Activated T-cell treated with anti-CD3 and anti-CD28 coated beads for 24 hours (primary cell): ENCODE measurements at places on chromosomes 2 and 18.

GRCh38 chr2:230441227-230441897 lies 25.4 kb downstream of the SP100 start:
- DNase-seq = peak; percentile 23

GRCh38 chr2:12048550-12048949 lies 302.1 kb downstream of the LPIN1 start:
- no peak for DNase-seq

- peak; percentile 47 for DNase-seq
Observed at GRCh38 chr2:181953881-181954537, 31.6 kb upstream of the PPP1R1C start.

GRCh38 chr18:70448588-70448987 lies 159.7 kb downstream of the SOCS6 start:
- DNase-seq = no peak

DNA sequence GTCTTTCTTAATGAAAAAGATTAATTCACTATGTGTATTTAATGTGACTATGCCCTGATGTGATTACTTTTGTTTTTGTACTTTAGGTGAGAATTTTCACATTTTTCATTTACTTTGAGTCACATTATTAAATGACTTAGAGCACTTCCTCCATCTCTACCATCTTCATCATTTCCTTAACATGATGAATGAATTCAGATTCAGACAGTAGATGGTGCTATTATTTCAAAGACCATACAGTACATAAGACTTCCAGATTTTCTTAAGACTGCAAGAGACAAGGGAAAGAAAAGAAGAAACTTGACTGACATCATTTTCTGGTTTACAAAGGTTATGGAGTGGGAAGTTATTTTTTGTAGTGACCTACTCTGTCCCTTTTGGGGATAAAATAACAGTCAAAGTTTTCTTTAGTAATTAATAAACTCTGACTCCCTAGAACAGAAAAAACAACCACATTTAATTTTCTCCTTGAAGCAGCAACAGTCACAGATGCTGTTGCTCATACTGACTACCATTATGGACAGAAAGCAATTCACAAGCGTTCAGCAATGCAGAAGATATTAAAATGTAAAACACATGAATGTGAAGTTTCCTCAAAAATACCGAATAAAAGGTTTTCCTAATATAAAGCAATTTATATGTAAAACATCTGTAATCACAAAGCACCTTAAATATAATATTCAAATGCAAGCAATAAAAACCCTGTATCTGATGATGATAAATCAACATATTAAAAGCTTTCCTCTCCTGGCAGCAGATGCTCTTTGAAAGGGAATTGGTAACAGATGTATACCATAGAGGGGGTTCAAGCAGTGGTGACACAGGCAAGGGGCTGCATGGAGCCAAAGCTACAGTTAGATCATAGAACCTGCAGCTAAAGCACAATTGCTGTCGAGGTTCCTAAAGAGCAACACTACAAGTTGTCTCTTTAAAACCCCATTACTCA lies 1010.9 kb upstream of the NXPH2 start:
- DNase-seq = no peak

DNA sequence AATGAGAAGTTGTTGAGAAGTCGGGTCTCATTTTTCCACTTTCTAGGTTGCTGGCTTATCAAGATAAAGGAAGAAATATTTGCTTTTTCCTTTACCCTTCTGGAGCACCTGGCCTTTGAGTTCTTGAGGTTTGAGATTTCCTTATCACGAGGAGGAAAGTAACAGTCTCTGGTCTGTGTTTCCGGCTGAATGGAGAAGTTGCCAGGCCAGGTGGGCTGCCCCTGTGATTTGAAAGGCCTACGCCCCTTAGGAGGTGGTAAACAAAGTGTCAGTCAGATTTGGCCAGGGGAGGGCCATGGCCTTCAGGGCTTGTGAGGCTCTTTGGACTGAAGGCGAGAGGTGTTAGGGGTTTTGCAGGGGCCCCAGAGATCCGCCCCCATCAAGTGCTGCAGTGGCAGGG lies 156.7 kb upstream of the HAAO start:
- no peak for DNase-seq

DNA sequence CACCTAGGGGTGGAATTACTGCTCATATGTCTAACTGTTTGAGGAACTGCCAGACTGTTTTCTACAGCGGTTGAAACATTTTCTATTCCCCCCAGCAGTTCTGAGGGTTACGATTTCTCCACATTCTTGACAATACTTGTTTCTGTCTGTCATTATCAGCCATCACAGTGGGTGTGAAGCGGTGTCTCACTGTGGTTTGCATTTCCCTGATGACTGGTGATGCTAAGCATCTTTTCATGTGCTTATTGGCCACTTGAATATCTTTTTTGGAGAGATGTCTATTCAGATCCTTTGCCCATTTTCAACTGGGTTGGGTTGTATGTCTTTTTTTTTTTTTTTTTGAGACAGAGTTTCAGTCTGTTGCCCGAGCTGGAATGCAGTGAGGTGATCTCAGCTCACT lies 63.0 kb downstream of the ADNP2 start:
- no peak for DNase-seq

GRCh38 chr2:75311993-75312392 lies 112.7 kb upstream of the TACR1 start:
- no peak for DNase-seq

GRCh38 chr18:46856973-46857372 lies 60.3 kb downstream of the PIAS2 start:
- no peak for DNase-seq

DNA sequence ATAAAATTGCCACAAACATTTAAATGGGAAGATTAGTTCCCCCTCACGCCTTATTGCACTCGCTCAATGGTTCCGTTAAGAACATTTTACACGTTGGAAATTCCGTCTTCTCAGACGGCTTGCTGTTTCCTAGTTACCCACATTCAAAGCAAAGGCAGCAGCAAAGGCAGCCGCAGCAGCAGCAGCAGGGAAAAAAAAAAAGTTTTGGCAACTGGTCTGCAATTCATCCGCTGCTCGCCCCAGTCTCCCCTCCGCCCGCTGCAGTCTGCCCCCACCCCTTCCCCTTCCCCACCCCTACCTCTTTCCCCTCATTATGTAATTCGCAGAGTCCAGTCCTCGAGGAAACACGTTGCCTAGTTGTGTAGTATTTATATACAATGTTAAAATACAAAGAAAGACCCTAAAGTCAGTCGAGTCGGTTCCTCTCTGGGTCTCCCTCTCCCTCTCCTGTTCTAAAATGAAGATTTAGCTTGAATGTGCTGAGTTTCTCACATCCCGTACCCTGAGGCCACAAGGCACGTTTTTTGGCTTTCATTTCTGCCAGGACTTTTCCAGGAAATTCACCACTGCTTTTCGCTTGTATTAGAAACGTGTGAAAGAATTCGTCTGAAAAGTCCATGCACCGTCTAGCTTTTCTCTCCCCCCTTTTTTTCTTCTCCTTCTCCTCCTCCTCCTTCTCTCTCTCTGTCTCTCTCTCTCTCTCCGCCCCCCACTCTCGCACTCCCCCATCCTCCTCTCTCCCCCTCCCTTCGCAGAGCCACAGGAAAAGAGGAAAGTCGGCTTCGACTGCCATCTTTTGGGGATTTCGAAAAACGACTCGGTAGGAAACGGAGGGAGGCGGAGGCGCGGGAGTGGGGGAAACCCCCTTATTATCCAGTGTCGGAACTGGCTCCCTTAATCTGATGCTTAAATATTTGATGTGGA lies 140.0 kb downstream of the MEIS1 start:
- no peak for DNase-seq

DNA sequence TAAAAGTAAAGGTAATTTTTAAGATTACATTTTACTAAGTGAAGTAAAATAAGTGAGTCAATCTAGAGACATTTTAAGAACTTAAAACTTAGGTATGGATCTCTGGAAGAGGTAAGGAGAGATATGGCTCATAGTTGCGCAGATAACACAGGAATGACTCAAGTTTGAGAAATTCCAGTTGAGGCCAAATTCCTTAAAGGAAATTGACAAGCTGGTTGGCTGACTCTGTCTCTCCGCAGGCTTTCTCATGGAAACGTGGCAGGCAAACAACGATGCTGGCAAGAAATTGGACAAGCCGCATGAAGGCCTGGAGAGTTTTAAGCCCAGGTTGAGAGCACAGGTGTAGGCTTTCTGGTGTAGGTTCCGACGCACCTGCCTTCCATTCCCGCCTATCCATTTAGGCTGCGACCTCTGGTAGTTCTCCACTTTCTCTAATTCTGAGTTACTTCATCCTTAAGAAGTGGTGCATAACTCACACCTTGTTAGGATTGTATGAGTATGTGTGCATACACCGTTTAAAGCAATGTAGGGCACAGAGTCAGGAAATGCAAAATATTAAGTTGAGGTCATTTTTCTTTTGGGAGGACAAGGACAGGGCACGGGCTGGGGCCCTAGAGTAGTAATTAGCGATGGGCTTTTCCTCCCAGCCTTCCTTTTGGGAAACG lies 589 bp upstream of the DAW1 start:
- DNase-seq = no peak

DNA sequence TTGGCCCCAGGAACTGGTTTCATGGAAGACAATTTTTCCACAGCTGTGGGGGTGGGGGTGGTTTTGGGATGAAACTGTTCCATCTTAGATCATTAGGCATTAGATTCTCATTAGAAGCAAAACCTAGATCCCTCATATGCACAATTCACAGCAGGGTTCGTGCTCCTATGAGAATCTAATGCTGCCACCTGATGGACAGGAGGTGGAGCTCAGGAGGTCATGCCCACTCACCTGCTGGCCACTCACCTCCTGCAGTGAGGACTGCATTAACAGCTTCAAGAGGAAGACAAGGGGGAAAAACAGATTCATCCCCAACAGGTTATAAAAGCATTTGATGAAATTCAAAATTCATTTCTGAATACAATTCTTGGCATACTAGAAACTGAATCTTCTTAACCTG lies 38.5 kb downstream of the THAP4 start:
- DNase-seq = no peak

GRCh38 chr2:120798567-120799247 lies 63.0 kb downstream of the GLI2 start:
- DNase-seq = no peak

- no peak for DNase-seq
Observed at GRCh38 chr2:27251766-27252165, 11.1 kb downstream of the SLC30A3 start.

DNA sequence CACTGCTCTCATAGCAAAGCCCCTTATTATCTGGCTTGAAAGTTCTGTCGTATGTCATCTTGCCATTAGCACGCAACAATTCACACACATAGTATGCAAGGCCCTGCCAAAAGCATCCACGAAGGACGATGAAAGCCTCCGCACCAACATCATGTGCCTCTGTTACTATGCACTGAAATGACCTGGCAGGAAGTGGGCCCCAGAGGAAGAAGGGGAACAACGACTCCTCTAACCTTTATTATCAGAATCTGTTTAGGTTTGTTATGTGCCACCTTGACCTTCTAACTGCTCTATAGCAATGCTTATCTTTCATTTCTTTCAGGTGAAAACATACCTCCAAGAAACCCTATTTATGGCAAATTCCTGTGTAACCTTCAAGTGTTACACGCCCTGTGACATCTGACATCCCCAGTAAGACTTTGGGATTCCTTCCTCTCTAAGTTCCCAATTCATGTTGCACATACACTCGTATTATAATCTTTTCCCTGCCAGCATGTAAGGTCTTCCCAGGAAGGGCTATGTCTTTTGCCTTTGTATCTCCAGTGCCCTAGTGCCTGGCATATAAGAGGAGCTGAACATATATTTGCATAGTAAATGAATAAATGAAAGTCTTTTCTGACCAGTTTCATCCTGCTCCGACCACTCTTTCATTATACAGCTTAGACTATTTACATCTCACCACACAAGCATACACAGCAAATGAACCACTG lies 7.0 kb upstream of the NDUFV2 start:
- peak; percentile 42 for DNase-seq

DNA sequence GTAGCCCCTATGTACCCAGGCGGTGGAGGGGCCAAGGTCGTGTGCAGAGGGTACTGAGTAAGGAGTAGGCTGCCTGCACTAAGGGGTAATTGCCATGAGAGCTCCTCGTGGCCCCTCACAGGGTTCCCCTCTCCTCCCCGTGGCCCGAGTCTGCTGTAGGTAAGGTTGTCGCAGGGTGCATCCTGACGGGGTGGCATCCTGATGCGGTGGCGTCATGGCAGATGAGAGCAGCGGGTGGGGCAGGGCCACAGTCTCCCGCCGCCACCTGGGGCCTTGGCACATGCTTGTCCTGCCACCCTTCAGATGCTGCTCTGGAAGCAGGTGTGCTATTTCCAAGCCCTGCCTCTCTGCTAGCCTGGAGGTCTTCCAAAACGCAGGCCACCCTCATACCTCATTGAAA lies 89.7 kb downstream of the EIPR1 start:
- no peak for DNase-seq

- no peak for DNase-seq
Observed at GRCh38 chr2:84956334-84957297, 14.3 kb upstream of the KCMF1 start.

DNA sequence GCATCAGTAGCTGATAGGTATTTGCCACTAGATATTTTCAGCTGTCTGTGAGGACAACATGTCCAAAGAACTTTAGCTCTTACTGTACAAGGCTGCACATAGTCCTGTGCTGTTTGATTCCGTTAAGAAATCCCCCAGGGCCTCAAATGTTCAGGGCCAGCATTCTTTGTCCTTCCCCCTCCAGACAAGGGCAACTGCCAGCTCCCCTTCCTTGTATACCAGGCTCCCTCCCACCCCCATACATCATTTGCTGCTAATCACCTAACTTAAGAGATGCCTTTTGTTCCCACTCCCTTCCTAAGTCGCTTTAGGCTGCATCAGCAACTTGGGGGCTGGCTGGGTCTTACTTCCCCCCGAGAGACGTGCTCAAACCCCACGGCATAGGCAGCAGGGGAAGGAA lies 138.7 kb downstream of the CDH20 start:
- no peak for DNase-seq

- DNase-seq = no peak
Observed at GRCh38 chr2:220394433-220394832, 767.0 kb downstream of the SLC4A3 start.

GRCh38 chr2:29033172-29033571 lies 41.2 kb downstream of the PCARE start:
- no peak for DNase-seq

- DNase-seq = peak; percentile 9
Observed at GRCh38 chr18:50559752-50560680, at the start of gene MAPK4. MAPK4 (plus strand) TSS chr18:50560087; CDS start chr18:50663959, 103,872 bp downstream.
